ENCODE measurements at places on chromosomes 1 and 21. TPM values are rescaled to one million over a fixed set of nuclear protein-coding genes. Genes with fewer than 3 reads are reported as not detected.

DNA sequence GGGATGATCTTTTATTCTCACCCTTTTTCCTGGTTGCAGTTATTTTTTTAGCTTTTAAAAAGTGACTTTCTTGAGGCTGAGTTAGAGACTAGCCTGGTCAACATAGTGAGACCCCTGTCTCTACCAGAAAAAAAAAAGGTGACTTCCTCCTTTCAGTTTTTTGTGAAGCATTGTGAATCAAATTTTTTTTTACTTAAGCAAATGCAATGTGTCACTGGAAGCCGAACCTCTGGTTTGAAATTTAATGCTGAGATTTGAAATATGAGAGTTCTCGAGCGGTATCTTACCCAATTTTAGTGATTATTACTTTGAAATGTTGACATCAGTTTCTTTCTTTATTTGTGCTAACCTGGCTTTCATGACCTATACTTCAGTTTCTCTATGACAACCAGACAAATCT lies 3.6 kb downstream of the CAP1 start:
- no peak for DNase-seq

- DNase-seq = no peak
Measured at GRCh38 chr1:234774971-234775370, 165.0 kb upstream of the IRF2BP2 start.

GRCh38 chr21:21063828-21064227 lies 65.6 kb downstream of the NCAM2 start:
- no peak for DNase-seq

DNA sequence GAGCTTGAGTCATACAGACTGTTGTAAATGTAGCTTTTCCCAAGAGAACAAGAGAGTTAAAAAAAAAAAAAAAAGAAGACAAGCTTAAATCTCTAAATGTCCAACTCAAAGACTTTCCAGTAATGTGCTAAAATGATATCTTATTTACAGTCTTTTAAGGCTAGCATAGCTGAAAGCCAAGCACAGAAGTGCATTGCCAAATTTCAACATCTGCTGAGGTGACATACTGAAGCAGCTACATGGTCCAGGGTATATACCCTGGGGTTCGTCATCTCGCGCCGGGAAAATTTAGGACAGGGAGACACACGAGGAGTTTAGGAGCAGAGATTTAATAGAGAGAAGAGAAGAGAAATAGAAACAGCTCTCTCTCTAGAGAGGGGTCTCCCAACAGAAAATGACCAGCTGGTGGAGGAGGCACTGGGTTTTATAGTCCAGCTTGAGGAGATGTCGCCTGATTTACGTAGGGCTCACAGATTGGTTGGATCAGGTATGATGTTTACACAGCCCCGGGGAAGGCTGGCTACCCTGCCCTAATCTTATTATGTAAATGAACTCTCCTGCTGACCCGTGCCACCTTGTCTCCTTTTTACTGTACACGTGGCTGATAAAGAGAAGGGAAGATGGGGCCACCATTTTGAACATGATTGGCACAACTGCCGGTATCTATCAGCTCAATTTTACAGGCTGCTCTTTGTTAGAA lies 172.7 kb downstream of the TRIM33 start:
- DNase-seq = no peak

DNA sequence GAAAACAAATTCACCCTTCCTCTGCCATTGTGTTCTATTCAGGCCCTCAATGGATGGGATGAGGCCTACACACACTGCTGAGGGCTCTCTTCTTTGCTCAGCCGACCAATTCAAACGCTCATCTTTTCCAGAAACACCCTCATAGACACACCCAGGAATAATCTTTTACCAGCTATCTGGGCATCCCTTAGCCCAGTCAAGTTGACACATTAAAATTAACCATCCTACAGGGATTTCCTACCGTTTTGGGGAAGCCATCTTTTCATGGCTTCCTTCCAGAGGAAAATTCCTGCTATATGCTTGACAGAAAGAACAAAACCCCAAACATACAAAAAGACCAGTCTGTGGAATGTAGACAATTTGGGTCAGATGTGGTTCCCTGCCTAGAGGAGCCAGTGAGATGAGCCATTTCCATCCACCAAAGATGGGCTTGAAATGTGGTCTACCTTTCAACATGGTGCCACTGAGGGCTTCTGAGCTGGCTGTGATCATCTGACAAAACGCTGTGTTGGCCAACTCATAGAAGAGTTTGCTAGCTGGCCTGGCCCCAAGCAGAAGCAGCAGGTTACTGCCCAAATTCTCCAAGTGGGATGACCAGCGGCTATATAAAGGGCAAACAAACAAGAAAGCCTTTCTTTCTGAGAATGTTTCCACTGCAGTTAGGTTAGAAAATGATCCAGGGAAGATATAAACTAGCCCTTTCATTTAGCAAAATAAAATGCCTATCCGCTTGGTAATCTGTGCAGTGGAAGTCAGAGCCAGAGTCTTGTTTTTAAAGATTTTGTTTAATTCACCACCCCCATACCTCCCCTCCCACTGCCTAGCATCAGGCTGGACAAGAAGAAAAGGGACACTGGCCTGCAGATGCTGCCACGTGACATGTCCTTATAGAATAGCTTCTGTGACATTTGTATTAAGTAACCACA lies 69.1 kb upstream of the MRPS6 start:
- DNase-seq = no peak

COA6 gene
- 21.4 TPM for total RNA-seq

CASQ1 gene
- total RNA-seq = not detected

TRPM2 gene
- 3.4 TPM for total RNA-seq

All from esophagus squamous epithelium (tissue), 5 donors.